DND-41 (cell line): ENCODE measurements at places on chromosomes 2 and 18.

GRCh38 chr2:43984533-43984932, 11.3 kb downstream of the LRPPRC start:
- DNase-seq, result no peak

- no peak for DNase-seq
Observed at GRCh38 chr2:238868067-238868524, 20.2 kb downstream of the TWIST2 start.

DNA sequence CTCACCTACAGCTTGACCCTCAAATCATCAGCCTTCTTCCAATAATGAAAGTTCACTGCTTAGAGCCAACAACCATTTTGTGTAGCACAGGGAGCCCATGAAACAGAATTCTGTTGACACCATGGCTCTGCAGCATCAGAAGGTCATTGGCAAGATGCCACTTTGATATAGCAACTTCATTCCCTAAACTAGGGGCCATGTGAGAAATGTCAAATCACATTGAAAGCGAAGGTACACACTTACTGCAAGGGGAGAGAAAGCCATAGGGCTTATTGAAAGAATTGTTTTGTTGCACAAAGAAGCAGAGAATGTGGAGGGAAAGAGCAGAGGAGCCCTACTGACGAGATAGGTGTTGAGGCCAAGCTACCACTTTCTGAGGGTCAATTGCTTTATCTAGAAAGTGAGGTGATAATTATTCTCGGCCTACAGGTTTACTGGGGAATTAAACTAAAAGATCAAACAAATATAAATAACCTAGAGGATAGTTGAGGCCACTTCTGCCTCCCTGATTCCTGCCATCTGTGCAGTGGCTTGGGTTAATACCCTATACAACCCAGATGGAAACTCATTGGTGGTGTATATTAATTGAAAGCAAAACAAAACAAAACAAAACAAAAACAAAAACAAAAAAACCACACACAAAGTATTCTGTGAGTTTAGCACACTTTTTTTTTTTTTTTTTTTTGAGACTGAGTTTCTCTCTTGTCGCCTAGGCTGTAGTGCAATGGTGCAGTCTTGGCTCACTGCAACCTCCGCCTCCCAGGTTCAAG, 5.9 kb upstream of the ABCA12 start:
- no peak for DNase-seq

- DNase-seq, result no peak
Observed at GRCh38 chr2:182924306-182924705, 57.9 kb upstream of the FRZB start.

GRCh38 chr2:119531292-119531691, 7.0 kb upstream of the SCTR start:
- no peak for DNase-seq

- no peak for DNase-seq
Observed at GRCh38 chr2:81061016-81061415, 756.5 kb upstream of the LRRTM1 start.

DNA sequence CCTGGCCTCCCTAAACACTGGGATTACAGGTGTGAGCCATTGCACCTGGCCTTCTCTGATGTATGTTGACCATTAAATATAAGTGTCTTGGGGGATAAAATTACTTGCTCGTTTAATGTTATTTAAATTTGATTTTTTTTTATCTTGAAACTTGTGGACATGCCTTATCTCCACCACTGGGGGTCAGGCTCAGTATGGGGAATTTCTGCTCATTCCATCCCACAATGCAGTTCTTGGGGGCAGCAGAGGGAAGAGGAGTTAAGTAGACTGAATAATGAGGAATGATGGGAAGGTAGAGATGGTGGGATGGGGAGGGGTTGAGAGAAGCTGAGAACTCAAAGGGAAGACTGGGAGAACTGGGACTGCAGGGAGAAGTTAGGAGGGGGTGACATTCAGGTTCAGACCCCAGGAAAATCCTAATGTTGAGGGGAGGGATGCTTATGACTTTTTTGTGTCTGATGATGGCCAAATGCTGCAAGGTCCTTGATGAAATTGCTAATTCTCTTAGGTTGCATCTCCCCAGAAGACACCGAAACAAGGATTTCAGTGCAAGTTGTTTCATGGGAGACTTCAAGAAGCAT, 174.2 kb downstream of the MIB1 start:
- no peak for DNase-seq

GRCh38 chr2:52844701-52845423, 922.7 kb upstream of the CHAC2 start:
- DNase-seq, result no peak

DNA sequence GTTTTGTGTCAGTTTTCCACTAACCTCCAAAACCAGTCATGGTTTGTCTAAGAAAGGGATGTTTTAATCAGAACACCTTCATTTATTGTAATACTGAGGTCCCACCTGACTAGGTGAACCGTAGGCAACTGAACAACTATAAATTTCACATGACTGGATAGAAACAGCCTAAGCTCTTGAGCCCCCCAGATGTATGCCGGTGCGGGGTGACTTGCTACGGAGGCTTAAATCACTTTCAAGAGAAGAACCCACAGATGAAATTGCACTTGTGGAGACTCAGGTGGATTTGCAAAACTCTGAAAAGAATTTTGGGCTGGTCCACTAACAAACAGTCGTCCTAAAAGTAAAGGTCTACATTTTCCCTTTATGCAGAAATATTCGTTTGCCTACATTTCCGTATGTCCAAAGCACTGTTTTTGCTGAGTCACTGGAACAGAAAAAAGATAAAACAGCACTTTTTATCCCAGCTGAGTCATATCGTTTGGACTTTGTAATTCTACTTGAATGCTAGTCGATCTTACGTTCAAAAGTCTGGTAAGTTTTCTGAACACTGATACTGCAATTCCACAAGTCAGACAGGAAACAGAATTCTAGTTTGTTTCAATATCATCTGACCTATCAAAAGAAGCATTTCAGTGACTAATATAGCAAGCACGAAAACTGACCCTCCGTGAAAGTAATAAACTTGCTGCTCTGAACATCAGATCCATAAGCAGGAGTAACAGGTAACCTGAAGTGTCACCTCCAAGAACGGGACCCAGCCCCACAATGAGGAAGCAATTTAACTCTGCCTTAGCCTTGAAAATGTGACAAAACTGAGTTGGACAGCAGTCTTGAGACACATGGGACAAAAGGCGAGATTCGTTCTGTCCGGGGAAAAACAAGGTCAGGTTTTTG, 18.1 kb downstream of the ZNF516 start:
- no peak for DNase-seq

GRCh38 chr18:56645415-56646016, 5.6 kb upstream of the WDR7 start:
- no peak for DNase-seq

- DNase-seq, result no peak
Observed at GRCh38 chr2:207308519-207309224, 142.9 kb upstream of the KLF7 start.

DNA sequence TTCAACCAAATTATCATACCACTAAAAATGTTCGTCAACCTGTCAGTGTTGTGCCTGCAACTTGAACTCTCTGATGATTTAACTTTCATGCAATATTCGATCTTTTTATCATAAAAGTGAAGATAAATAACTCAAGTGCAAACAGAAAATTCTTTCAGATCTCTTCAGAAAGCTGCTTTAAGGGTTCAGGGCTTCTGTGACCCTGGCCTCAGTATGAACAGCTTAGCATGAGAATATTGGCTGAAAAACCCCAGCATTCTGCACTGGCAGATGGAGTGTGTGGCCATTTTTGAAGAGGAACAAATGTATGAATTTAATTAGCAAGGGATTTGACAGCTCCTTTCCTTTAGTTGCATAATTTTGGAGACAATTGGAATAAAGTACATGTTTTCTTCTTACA, 851.4 kb upstream of the SOX11 start:
- DNase-seq, result no peak

- no peak for DNase-seq
Observed at GRCh38 chr2:184956856-184957255, 358.5 kb downstream of the ZNF804A start.

GRCh38 chr18:50008306-50008705, 186.6 kb downstream of the MYO5B start:
- DNase-seq, result no peak

GRCh38 chr18:75304678-75305557, 94.3 kb downstream of the TSHZ1 start:
- DNase-seq, result no peak
